NCI-H524 treated with DMSO at 0.1 percent for 48 hours (cell line): ENCODE measurements at places on chromosomes 11 and 22.

GRCh38 chr11:77821349-77821851 lies 456 bp downstream of the AAMDC start:
- DNase-seq: no peak

DNA sequence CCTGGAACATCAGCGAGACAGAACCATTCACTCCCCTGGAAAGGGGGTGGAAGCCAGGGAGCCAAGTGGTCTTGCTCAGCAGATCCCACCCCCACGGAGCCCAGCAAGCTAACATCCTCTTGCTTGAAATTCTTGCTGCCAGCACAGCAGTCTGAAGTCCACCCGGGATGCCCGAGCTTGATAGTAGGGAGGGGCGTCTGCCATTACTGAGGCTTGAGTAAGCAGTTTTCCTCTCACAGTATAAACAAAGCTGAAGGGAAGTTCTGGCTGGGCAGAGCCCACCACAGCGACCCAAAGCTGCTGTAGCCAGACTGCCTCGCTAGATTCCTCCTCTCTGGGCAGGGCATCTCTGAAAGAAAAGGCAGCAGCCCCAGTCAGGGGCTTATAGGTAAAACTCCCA lies 764.8 kb upstream of the LUZP2 start:
- DNase-seq: no peak

DNA sequence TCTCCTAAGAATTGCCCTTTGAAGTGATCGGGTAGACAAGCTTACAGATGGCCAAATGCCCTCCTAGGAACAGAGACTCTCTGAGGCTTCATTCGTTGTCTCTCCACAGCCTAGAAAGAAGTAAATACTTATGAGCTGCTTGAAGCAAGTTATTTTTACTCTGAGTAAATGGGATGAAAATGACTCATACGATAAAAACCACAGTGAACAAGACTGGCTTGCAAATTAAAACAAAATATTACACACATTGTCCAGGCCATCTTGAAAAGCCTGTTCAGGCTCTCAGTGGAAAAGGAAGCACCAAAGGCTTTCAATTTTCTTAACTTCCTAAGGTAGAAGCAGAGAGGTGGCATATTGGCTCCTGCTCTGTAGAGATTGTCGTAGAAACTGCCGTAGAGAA lies 294.2 kb downstream of the NELL1 start:
- no peak for DNase-seq

GRCh38 chr11:62012832-62013461 lies 45.5 kb upstream of the FTH1 start:
- no peak for DNase-seq

DNA sequence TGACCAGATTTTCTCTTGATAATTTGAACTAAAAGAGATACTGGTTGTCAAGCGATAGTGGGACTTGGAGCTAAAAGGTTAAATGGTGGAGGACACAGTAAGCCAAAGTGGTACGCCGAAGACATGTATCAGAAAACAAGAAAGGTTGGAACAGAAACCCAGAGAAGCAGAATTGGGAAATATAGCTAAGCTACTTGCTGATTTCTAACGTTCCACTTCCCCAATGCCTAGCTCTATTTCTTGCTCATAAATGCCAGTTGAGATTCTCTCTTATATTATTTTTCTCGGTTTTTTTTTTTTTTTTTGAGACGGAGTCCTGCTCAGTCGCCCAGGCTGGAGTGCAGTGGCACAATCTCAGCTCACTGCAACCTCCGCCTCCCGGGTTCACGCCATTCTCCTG lies 12.7 kb downstream of the TMEM41B start:
- no peak for DNase-seq

GRCh38 chr11:69436041-69436982 lies 45.2 kb upstream of the LINC01488 start:
- DNase-seq: no peak

DNA sequence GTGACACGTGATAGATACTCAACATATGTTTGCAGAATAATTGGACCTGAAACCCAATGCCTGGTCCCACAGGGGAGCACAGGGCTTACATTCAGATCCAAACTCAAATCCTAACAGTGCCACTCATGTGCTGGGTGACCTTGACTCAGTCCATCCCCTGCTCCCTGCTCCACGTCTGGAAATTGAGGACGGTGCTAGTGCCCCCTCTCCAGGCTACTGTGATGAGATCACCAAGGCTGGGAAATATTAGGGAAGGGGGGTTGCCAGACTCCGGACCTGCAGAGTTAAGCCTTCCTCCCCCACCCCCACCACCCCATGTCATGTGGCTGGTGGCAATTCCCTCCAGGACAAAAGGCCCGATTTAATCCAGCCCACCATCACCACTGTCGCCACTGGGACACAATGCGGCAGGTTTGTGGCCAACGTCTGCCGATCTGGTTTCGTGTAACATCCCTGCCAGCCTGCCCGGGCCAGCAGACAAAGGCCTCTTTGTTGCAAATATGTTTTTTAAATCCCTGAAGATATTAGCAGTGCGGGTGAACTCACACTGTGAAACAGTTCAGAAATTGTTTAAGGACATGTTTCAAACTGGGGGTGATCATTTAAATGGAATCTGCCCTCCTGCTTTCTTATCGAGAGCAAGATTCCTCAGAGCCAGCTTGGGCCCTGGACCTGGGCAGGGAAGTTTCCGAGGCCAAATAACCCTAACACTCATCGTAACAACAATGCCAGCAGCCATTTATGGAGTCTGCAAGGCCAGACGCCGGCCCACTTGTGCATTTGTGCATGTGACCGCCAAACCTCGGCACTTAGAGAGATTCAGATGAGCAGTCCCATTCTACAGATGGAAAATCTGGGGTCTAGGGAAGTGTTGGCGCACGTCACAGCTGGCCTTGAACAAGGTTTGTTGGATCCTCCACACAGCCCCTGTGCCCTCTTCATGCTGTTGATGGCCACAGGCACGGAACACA lies 19.6 kb upstream of the MN1 start:
- DNase-seq: no peak

DNA sequence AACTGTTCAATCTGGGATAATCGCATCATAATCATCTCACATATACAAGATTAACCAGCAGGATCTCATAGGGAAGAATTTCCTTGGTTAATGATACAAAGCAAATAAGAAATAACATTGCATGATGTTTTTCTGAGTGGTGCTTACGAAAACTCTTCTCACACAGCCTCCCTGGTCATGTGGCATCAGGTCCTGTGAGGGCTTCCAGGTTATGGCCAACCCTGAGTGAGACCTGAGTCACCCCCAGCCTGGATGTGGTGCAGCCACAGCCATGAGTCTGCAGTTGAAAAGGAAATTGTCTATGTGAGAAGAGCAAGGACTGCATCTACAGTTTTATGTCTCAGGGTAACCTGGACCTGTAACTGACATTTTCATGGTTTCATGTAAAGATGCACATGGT lies 90.5 kb upstream of the XKR3 start:
- no peak for DNase-seq

DNA sequence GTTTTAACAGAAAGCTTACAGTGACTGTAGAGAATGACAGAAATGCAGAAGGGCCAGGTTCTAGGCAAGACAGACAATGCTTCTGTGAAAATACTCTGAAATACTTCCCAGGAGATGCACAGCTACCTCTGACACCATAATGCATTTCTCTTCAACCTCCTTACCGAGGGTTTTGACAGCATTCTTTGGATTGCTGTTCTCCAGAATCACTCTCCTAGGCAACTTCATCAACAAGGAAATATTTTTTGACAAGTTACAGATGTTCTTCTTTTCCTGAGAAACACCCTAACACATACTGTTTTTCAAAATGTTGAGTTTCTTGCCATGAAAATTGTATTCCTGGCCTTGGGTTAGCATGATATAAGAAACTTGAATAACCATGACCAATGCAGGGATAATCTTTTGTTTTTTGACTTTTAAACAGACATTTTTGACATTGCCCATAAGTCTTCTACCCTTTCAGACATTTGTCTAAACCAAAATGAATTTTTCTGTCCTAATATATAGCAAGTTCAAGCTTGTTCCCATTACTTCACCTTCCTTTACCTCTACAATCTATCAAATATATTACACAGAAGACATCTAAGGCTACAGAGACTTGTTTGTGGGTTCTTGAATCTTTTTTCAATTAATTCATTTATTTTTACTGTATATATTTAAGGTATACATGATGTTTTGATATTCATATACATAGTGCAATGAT lies 108.1 kb downstream of the CCDC34 start:
- DNase-seq: no peak

GRCh38 chr22:47281126-47282106 lies 519.0 kb downstream of the TBC1D22A start:
- DNase-seq: no peak

DNA sequence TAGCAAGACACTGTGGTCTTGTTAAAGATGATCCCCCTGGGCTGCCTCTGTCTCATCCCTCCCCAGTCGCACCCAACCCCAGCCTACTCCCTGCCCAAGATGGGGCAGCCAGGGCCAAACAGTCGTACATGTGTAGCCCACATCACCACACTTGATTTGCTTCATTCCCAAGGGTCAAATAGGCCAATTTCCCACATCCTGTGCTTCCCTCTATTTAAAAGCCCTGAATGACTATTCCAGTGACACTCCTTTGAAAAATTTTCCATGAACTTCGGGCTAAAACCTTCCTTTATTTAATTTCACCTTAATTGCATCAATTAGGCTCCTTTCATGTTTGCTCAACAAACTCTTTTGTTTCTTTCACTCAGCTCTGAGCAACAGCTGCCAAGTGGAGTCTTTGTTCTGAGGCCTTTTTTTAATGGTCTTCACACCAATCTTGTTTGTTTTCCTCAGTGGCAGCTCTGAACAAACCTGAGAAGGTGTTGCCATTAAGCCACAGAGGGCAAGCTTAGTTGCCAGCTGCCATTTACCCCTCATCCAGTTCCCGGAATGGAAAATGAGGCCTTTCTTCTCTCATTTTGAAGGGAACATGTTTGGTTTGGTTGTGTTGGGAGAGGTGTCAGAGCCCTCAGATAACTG lies 126.9 kb downstream of the APIP start:
- DNase-seq: no peak

- DNase-seq: no peak
Observed at GRCh38 chr11:70226967-70227366, 23.9 kb downstream of the FADD start.

DNA sequence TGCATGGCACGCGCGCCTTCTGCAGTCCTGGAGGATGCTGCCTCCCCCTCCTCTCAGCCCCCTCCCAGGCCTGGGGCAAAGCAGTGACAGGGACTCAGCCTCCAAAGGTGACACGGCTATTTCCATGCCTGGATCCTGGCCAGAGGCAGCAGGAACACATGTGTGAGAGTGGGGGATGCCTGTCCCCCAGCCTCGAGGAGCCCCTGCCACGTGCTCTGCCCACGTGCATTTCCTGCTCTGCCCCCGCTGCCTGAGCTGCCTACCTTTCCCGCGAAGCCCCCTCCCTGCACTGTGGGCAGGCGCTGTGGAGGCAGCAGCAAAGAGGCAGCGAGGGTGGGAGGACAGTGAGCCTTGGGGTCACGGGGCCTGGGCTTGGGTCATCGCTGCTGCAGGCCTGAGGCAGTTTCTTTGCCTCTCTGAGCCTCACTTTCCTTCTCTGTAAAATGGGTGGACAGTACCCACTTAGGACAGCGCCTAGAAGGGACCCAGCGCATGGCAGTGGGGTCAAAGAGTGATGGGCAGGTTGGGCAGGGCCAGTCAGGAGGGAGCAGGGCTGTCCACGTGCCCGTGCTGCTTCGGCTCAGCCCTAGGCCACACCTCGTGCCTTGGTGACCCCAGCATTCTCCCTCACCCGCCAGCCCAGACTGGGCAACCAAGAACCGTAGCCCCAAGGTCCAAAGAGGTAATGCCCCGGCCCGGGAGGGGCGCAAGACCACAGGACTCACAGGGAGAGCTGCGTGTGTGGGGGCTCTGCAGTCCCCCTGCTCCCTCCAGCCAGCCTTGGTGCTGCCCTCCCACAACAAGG lies 48.6 kb downstream of the FLRT1 start:
- no peak for DNase-seq

GRCh38 chr11:22898036-22898435 lies 37.8 kb upstream of the CCDC179 start:
- DNase-seq: no peak

DNA sequence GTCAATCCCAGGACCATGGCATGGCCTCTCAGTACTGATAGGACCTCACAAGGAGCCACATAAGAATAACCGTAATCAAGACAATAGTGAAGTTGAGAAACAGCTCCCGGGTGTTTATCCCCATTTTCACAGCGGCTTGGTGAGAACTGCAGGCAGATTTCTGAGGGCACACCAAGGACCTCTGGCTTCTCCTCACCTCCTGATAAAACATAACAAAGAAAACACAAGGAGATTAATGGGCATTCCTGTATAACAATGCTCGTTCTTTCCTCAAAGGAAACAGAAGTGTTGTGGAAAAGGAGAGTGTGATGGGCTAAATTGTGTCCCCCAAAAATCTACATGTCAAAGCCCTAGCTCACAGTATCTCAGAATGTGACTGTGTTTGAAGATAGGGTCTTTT lies 4.0 kb downstream of the SLN start:
- no peak for DNase-seq

GRCh38 chr11:67253872-67254624 lies 12.2 kb upstream of the GRK2 start:
- no peak for DNase-seq

DNA sequence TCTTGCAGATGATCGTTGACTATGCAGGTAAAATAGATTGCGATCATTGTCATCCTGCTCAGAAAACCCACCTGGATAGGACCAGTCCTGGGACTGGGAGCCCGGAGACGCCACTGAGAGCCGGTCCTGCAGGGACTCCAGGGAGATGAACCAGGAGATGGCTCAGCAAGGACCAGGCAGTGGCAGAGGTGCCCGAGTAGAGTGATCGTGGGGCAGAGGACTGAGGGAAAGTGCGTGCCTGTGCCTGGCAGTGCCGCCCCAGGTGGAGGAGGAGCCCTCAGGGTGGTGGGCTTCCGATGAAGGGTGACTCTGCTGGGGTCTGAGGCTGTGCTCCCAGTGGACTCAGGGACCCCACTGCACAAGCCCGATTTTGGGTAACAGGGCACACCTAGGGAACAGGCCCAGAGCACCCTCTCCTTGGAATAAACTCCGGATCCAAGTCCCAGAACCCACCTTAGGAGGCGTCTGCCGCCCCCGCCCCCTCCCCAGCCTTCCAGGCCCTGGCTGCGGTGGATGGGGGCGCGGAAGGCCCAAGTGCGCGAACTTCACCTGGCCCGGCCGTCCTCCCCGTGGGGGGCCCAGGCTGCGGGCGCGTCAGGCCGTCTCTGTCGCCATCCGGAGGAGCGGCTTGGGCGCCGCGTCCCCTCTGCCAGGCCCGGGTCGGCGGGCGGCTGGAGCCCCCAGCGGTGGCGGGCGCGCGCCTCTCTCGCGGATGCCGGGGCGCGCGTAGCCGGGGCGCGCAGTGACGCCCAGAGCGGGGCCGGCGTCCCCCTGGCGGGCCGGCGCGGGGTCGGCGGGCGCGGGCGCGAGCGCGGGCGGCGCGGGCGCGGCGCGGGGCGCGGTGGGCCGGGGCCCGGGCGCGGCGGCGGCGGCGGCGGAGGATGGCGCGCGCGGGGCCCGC lies 1338.8 kb downstream of the BRD1 start:
- no peak for DNase-seq

- no peak for DNase-seq
Observed at GRCh38 chr11:27963370-27963769, 144.6 kb downstream of the KIF18A start.

GRCh38 chr22:32265882-32266767 lies 11.0 kb upstream of the SLC5A4 start:
- DNase-seq: no peak
